Activated naive CD8-positive, alpha-beta T cell treated with anti-CD3 and anti-CD28 coated beads for 36 hours (primary cell): ENCODE measurements at places on chromosomes 16 and 17. TPM values are rescaled to one million over a fixed set of nuclear protein-coding genes. Genes with fewer than 3 reads are reported as not detected.
A peak's percentile ranks its signal among the peaks of the same experiment; 100 is the strongest.

The ATP2A1 gene
- 2.8 TPM for total RNA-seq

- no peak for DNase-seq
These were observed 77.1 kb upstream of the WSB1 start for GRCh38 chr17:27216836-27217235.

The ZFP3 gene
- 2.3 TPM for total RNA-seq

DNA sequence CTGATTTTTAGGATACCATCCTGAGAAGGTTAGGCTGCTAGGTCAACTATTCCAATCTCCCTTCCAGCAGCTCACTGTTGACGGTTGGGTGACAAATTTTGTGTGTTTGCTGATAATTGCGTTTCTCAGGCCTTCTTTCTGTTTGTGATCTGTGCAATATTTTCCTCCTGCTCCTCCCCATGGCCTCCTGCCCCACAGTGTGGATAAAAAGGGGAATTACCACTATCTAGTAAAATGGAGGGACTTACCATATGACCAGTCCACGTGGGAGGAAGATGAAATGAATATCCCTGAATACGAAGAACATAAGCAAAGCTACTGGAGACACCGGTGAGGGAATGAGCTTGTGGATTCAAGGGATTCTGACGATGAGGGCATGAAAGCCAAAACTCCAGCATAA, 9.2 kb downstream of the CHD3 start:
- DNase-seq, result no peak

The CNGB1 gene
- total RNA-seq, result not detected

GRCh38 chr17:31674305-31674704, 184.7 kb downstream of the COPRS start:
- DNase-seq, result no peak

DNA sequence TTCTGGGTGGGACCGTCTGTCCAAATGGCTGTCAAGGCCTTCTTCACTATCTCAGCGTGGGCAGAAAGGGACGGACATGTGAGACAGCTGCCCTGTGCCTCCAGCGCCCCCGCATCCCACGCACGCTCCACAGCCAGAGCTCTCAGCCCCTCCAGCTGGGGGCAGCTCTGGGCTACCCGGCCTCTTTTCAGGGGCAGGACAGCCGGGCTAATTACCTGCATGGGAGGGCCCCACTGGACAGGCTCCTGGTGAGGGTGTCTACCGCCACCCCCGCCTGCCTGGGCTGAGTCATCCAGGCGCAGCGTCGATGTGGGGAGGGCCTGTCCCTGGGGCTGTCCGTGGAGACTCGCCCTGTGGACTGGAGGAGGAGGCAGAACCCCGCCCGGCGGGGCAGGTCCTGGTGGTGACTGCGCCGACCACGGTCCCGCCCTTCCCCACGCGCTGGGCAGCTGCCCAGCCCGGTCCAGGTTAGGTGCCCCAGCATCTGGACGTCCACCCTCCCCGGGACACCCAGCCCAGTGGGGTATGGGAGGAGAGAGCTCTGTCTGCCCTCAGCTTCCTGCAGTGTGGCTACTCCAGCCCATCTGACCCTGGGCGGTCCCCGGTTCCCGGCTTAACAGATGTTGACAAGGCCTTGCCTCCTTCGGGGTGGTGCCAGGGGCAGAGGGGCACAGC, 5.9 kb upstream of the METRNL start:
- DNase-seq, result no peak

DNA sequence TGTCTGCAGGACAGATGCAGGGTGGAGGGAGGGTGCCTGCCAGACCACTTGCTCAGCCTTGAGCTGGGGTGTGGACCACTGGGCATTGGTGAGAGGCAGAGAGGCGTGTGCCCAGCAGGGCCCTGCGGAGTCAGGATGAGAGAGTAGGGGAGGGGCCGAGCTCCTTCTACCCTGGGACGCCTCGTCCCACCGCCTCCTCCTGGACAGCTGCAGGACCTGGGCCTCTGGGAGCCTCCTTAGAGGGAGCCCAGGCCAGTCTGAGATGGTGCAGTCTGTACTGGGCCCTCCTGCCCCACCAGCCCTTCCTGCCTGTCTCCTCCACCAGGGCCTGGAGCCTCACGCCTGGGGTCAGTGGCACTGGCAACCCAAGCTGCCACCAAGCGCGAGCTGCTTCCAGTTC, 35.9 kb upstream of the ACSF3 start:
- DNase-seq, result no peak

The RAB26 gene
- 0.26 TPM for total RNA-seq

The MMP2 gene
- not detected for total RNA-seq

GRCh38 chr17:3763777-3764170, 37.2 kb downstream of the ITGAE start:
- DNase-seq, result no peak

DNA sequence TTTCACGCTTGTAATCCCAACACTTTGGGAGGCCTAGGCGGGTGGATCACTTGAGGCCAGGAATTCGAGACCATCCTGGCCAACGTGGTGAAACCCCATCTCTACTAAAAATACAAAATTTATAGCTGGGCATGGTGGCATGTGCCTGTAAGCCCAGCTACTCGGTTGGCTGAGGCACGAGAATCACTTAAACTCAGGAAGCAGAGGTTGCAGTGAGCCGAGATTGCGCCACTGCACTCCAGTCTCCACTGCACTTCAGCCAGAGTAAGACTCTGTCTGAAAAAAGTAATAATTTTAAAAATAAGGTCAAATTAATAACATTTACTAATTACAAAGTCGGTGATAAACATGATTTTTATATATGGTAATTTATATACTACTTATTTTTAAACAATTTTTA, 155.9 kb downstream of the AXIN2 start:
- DNase-seq, result no peak

The TGFB1I1 gene
- 0.32 TPM for total RNA-seq

The ZMYND15 gene
- not detected for total RNA-seq

GRCh38 chr17:74775409-74776043, 619 bp downstream of the NAT9 start:
- no peak for DNase-seq

DNA sequence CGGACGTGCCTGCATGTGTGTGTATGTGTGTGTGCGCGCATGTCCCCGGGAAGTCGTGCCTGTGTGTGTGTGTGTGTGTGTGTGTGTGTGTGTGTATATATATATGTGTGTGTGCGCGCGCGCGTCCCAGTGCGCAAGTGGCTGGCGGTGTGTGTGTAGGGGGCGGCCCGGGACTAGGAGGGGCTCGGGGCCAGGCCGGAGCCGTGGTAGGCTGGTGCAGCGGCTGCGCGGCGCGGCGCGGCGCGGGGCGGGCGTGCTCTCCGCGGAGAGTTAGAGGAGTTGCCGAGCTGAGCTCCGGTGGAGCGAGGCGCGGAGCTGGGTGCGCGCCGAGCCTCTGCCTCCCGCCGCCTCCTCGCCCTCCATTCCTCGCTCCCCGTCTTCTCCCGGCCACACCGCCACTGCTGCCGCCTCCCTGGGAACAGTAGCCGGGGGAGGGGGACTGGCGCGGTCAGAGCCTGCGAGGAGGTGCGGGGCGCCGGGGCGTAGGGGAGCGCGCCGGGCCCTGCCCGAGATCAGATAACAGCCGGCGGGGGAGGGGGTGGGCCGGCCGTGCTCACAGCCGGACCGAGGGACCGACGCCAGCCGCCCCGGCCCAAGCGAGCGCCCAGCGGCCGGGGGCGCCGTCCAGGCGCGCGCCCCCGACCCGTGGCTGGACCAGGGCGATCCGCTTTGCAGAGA, at the start of gene KCNJ12:
Gene KCNJ12 (plus strand): TSS at position 277 of the 678 bp plus-strand sequence. CDS start 38,986 bp downstream, outside the sequence.
- DNase-seq, result peak; percentile 8

- DNase-seq, result no peak
These were observed 11.4 kb upstream of the OGFOD3 start for GRCh38 chr17:82429824-82430223.

DNA sequence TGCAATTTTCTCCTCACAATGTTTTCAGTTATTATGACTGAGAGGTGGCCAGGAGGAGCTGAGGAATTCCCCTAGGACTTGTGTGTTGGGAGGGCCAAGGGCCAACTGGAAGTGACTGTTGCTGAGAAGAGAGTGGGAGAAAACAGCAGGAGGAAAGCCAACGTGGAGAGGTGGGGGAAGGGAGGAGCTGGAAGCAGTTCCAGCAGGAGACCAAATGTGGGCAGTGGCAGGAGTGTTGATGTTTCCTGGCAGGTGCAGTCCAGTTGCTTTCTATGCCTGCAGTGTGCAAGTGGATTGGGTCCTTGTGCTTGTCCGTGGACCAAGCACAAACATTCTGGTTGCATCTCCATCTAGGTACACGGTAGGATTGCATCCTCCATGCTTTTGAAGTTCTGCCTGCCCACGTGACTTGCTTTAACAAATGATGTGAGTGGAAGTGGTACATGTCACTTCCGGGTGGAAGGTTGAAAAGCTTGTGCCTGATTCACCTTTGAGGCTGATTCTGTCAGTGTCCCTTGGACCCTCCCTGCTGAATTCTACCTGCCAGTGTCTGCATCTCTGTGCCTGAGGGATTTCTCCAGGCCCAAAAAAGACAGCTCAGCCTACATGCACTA, 54.7 kb upstream of the CRHR1 start:
- DNase-seq, result no peak

DNA sequence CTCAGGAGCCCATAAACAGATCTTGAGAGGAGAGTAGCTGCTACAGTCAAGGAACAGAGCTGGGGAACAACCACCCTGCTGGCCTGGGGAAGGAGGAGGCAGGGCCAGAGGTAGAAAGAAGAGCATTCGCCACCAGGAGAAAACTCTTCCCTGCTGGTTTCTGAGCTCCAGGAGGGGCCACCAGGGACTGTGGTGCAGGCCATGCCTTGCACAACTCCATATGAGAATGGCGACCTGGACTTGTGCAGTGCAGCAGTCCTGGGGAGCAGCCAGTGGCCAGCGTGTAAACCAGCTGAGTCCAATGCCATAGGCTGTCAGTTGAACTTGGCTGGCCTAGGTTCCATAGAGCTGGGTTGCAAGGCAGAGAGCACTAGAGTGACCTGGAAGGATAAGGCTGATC, 11.6 kb downstream of the SLC13A2 start:
- no peak for DNase-seq

The NOG gene
- total RNA-seq, result 4.5 TPM

The SCN4A gene
- total RNA-seq, result 0.31 TPM

The CFAP20 gene
- 57.6 TPM for total RNA-seq

The CD300LB gene
- not detected for total RNA-seq

The PMFBP1 gene
- 1.1 TPM for total RNA-seq
